Stimulated activated CD4-positive, alpha-beta T cell treated with anti-CD3 and anti-CD28 coated beads, Interleukin-15, amount 100 ng/mL, for 48 hours (primary cell): ENCODE measurements at places on chromosomes 3 and 15.

GRCh38 chr3:79367066-79367465, 400.7 kb downstream of the ROBO1 start:
- DNase-seq, result no peak

DNA sequence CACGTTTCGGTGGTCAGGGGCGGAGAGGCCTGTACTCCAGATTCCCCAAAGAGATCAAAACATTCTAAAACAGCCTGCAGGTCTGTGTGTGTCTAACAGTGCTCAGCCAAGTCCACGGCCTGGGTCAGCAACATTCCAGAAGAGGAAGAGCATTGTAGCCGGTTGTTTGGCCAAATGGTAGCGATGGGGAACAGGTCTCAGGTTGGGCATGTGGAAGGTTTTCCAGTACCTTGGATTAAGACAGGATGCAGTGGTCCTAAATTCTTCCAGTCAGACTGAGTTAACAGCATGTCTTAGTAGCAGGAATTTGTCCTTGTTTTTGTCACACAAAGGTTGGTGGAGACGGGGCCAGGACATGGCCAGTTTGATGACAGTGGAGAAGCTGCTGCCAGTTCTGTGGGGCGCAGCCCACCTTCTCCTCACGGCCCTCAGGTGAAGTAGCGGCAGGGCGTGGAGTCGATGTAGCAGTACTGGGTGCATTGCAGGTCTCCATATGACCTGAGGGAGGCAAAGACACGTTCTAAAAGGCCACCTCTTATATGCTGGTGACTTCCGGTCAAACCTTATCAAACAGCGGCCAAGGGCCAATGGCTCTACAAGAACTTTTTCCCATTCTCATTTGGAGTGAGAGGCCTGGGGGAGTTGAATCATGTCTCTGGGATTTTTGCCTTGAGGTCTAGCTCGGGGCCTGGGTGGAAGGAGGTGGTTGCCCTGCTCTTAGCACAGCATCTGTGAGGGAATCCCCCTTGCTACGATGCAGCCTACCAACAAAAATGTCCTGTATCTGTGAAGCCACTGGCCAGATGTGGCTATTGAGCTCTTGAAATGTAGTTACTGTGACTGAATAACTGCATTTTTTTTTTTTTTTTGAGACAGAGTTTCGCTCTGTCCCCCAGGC, 24.1 kb downstream of the EAF1 start:
- no peak for DNase-seq

GRCh38 chr15:65212097-65212496, 824 bp upstream of the CILP start:
- peak; percentile 40 for DNase-seq

DNA sequence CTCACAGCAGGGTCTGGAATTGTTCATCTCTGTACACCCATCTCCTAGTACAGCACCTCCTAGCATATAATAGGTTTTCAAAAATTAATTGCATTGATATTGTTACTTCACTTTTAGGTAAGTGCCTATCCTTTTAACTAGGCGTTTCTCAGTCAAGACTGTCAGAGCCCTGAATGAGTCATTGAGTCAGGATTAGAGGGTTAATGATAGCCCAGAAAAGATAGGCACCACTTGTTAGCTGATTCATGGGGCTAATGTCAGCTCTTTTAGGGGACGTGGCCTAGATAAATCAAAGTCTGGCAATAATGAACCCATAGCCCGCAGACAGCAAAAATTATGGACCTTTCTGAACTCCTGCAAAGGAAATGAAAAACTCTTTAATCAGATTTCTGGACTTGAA, 42.9 kb downstream of the TIMP4 start:
- DNase-seq, result no peak

- DNase-seq, result no peak
Measured at GRCh38 chr3:78204977-78205376, 1165.1 kb downstream of the ROBO2 start.

DNA sequence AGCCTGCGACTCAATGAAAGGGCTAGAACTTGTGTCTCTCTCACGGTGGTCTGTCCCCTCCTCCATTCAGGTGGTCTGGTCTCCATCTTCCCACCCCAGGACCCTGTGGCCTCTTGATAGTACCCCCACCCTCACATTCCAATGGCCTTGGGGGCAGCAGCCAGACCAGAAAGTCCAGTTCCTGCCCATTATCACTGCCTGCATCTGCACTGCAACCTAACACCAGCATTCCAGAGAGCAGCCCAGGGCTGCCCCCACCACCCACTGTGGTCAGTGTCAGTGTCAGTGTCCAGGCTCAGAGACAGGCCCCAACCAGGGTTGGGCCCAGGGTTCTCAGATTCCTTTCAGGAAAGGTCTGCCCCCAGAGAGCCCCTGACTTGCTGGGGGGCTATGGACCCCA, 12.6 kb downstream of the IGDCC3 start:
- no peak for DNase-seq

GRCh38 chr3:5444253-5444652, 256.7 kb downstream of the EDEM1 start:
- DNase-seq, result no peak

- no peak for DNase-seq
Measured at GRCh38 chr3:168157099-168157700, 61.5 kb upstream of the GOLIM4 start.

DNA sequence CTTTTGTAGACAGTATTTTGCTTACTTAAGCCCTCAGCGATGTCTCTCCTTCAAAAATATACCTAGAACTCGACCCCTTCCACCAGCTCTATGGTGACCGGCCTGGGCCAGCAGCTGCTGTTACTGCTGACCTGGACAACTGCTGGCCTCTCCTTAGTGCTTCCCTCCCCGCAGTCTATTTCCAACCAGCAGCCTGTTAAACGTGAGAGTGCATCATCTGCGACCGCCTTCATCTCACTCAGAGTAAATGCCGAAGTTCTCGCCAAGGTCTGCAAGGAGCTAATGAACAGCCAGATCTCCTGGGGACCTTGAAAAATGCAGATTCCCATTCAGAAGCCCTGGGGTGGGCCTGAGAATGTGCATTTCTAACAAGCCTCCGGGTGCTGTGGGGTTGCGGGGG, 86.7 kb downstream of the RPLP1 start:
- no peak for DNase-seq

DNA sequence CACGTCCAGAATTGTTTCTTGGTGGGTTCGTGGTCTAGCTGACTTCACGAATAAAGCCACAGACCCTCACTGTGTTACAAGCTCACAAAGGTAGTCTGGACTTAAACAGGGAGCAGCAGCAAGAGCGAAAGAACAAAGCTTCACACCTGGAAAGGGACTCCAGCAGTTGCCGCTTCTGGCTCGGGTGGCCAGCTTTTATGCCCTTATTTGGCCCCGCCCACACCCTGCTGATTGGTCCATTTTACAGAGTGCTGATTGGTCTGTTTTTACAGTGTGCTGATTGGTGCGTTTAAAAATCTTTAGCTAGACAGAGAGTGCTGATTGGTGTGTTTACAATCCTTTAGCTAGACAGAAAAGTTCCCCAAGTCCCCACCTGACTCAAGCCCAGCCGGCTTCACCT, 194.2 kb upstream of the NDN start:
- no peak for DNase-seq

DNA sequence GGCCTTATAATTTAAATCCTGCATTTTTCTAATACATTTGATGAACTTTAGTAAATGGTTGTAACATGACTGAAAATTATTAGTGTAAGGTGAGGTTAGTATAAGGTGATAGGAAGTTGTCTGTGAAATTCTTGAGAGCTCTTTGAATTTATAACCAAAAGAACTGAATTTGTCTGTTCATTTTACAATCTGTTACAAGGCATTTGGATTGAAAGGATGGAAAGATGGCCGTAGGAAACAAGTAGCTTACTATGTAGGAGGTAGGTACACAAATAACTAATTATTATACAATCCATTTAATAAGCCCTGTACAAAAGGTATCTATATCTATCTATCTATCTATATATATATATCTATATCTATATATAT, 6.6 kb downstream of the DIPK2A start:
- no peak for DNase-seq

DNA sequence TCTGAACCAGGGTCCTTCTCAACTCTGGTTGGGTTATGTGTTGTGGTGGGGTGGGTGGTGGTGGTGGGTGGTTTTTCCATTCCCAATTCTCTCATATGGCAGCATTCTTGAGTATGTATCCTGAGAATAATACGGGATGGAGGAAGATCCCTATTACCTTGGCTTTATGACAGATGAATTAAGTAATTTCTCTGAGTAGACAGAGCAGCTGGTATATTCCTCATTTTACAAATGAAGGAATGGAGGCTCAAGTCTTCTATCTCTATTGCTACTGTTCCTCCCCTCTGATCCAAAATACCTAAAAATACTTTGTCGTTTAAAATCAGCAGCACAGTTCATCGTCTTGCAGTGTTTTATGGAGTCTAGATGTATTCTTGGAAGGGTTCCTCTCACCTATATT, 10.4 kb downstream of the GYG1 start:
- no peak for DNase-seq

GRCh38 chr15:51048308-51048707, 46.4 kb downstream of the TNFAIP8L3 start:
- no peak for DNase-seq

DNA sequence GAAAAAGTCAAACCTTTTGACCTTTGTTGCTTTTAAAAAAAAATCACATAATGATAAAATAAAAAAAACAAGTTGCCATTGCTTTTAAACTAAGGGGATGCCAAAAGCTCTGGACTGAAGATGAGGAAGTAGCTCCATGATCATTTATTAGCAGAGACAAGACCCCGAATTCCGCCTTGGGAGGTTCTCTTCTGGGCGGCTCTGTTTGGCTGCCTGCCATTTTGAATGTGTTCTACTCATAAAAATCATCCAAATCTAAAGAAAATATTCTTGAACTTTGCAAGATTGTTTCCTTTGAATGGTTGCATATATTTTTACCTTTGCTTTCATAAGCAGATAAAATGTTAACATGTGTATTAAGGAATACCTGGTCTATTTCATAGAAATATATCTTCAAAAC, 63.8 kb downstream of the NCEH1 start:
- no peak for DNase-seq

DNA sequence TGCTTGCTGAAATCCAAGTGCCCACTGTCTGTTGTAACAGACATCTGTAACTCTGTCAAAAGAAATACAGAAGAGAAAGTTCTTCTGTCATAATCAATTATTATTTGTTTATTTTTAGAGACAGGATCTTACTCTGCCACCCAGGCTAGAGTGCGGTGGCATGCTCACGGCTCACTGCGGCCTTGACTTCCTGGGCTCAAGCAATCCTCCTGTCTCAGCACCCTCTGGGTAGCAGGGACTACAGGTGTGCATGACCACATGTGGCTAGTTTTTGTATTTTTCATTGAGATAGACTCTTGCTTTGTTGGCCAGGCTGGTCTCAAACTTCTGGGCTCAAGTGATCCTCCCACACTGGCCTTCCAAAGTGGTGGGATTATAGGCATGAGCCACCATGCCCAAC, 177.6 kb upstream of the SETMAR start:
- DNase-seq, result no peak

GRCh38 chr3:66662894-66663293, 162.1 kb upstream of the LRIG1 start:
- no peak for DNase-seq

GRCh38 chr3:141353652-141354495, 14.4 kb upstream of the ZBTB38 start:
- no peak for DNase-seq

DNA sequence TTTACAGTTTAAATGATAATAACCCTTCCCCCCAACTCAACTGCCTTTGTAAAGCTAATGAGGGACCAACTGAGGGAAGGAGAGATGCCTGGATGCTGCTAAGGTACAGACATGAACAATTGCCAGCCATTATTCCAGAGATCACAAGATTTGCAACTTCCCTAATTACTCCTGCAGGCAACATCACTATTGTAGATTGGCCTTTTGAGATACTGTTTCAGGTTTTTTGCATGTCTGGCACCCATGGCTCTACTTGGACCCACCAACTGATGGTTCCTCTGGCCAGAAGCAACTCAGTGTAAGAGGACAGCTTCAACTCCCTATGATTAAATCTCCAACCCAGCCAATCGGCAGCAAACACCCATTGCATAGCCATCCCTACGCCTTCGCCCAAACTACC, 478.7 kb downstream of the FHIT start:
- no peak for DNase-seq

GRCh38 chr3:111229301-111229700, 157.7 kb downstream of the NECTIN3 start:
- no peak for DNase-seq

DNA sequence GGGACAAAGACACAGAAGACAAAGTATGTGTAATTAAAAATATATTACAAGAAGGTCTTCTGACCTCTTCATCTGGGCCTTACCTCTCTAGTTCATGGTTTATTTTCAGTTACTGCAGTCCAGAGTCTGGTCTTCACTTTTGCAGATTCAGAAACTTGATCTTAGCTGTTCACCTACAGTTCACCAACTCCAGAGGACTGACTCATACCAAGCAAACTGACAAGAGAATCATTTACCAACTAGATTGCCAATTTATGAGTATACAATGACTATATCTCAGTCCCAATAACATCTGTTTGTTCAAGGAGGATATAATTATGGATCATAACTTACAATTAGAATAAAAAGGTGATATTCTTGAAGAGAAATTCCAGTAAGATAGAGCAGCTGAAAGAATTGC, 9.0 kb downstream of the P2RY1 start:
- DNase-seq, result no peak

GRCh38 chr3:11461226-11461625, 182.5 kb downstream of the VGLL4 start:
- no peak for DNase-seq

GRCh38 chr3:134338516-134339261, 35.6 kb downstream of the AMOTL2 start:
- DNase-seq, result no peak

DNA sequence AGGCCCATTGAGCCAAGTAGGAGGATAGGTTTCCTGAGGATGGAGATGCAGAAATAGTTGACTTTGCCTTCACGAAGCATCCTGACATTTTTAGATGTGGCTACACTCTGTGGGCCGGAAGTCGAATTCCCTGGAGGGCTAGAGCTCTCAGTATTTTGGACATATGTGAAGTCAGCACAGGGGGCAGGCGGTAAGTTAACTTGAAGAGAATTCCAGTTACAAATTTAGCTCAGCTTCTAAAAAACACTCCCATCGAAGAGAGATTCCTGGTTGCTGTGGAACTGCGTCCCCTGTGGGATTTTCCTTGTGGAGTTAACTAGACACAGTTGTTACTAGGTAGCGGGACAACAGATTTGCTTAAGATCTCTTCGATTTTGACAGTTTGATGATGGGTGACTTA, 161.9 kb upstream of the RGMA start:
- DNase-seq, result no peak

DNA sequence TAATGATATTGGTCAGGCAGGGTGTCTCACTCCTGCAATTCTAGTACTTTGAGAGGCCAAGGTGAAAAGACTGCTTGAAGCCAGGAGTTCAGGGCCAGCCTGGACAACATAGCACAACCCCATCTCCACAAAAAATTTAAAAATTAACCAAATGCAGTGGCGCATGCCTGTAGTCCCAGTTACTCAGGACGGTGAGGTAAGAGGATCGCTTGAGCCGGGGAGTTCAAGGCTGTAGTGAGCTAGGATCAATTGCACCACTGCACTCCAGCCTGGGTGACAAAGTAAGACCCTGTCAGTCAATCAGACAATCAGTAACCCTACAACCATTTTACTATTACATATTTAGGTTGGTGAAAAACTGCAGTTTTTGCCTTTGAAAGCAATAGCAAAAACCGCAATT, 43.0 kb downstream of the RBM15B start:
- DNase-seq, result no peak
